Calu3 (cell line): ENCODE measurements at places on chromosomes 16 and 17.

DNA sequence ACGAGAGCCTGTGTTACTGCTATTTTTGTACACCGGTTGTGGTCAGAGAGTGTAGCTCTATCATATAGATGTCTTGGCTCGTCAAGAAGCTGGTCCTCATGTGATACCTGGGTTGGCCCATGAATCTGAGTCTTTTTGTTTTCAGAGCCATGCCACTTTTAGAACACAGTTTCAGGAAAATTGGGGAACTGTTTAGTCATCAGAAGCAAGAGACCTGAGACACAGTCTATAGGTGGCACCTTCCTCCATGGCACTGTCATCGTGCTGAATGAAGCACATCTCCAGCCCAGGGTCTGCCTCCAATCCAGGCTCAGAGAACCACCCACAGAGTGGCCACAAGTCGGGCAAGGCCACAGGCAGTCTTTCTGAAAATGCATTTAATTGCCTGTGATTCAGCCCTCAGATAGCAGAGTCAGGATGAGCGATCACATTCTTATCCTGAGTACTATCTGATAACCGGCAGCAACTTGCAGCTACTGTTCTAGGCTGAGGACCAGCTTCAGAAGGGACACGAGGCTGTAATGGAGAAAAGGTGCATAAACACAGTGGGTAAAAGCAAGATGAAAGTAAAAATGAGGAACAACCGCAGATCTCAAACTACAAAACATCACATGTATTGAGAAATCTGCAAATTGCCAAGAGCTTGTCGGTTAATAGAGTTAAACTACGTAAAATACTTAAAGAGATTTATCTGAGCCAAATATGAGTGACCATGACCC lies 14.2 kb upstream of the HAPSTR1 start:
- no peak for DNase-seq

- no peak for DNase-seq
Measured at GRCh38 chr16:49931916-49932315, 76.0 kb upstream of the ZNF423 start.

DNA sequence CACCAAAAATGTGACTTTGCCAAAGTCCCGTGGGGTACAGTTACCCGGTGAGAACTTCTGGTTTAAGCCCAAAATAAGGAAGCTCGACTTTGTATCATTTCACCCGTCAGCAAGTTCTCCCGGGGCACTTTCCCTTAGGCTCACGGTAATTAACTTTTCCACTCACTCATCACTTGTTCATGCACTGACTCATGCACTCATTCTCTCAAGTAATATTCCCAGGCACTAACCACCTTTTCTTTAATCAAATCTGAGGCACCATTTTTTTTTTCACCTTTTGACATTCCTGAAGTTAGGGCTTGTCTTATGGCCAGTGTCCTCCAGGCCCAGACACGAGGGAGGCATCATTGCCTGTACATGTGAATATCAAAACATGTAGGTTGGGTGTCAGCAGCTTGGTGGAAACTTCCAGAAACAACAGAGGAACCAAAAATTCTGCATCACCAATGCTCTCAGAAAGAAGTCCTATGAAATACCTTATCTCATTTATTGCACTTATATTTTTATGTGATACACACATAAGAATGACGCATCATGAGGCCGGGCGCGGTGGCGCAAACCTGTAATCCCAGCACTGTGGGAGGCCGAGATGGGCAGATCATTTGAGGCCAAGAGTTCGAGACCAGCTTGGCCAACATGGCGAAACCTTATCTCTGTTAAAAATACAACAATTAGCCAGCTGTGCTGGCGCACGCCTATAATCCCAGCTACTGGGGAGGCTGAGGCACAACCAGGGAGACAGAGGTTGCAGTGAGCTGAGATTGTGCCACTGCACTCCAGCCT lies 36.1 kb upstream of the ATP2C2 start:
- DNase-seq, result no peak

DNA sequence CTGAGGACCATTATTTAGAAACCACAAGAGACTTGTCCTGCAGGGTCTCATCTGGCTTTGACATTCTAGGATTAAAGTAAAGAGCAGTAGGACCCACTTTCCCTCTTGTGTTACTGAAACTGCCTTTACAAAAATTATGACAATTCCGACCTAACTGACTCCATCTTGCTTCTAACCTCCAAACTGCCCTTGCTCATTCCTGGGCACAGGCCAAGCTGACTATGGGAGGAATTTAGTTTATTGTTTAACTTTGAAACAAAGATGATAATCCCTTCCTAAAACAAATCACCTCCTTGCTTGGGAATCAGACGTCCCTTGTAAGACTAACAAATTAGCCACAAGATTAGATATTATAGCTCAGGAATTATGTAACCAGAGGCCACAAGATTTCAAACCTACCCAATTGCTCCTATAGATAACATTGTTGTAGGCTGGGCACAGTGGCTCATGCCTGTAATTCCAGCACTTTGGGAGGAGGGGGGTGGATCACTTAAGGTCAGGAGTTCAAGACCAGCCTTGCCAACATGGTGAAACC lies 87.0 kb upstream of the FBXO47 start:
- DNase-seq, result no peak

GRCh38 chr17:3667366-3668278 lies 756 bp downstream of the TAX1BP3 start:
- DNase-seq, result peak; percentile 90

- DNase-seq, result peak; percentile 45
Measured at GRCh38 chr16:54285414-54286089, 1.0 kb downstream of the IRX3 start.

GRCh38 chr16:46897471-46897870 lies 13.3 kb downstream of the GPT2 start:
- DNase-seq, result no peak

GRCh38 chr17:60989846-60990245 lies 312.2 kb downstream of the BCAS3 start:
- DNase-seq, result no peak

- DNase-seq, result no peak
Measured at GRCh38 chr16:86151239-86151851, 252.4 kb downstream of the IRF8 start.

GRCh38 chr17:67573987-67574657 lies 143.6 kb upstream of the NOL11 start:
- DNase-seq, result no peak

DNA sequence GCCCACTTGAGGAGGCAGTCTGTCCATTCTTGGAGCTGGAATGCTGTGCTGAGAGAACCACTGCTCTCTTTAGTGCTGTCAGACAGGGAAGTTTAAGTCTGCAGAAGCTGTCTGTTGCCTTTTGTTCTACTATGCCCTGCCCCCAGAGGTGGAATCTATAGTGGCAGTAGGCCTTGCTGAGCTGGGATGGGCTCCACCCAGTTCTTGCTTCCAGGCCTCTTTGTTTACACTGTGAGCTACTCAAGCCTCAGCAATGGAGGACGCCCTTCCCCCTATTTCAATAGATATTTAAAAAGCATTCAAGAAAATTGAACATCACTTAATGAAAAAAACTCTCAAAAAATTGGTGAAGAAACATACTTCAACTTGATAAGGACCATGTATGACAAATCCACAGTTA lies 313.5 kb downstream of the PHKB start:
- DNase-seq, result peak; percentile 67

DNA sequence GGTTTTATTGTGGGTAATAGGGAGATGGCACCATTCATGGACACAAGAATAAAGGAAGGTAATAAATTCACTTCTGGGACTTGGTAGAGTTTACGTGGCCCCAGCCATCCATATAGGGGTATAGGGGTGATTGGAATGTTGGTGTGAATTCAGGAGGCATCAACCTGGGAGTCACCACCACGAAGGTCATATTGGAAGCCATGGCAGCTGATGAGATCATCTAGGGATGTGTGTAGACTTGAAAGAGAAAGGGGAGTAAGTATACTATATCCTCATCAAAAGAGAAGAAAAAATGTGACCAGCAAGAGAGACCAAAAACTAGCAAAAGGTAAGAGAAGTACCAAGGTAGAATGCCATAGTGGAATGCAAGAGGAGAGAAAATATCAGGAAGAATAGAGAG lies 26.6 kb upstream of the GINS3 start:
- DNase-seq, result no peak

DNA sequence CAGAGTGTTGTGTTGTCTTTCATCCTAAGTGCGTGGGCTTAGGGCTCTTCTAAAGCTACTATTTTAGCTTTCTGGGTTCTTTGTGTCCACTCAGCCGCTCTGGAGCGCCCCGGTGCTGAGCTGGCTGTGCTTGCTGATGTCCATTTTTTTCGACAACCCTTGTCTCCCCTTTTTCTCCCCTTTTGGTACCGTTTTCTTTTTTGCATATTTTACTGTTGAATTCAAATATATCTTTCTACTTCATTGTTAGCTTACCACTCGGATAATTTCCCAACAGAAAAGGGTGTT lies 1.2 kb downstream of the SRRM2 start:
- no peak for DNase-seq

DNA sequence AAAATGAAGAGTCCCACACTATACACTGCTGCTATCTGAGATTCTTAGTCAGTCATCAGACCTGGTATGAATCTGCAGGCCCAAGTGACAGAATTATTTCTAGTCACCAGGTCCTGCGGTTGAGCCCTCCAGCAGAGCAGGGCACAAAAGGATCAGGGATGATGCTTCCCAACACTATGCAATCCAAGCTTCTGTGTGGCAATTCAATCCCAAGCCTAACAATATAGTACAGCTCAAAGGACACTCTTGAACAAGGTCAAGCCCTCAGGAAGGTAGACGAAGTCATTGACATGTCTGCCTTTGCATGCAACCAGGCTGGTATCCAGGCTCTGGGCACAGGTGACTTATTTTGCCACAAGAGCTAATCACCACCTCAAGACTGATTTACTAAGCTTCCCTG lies 5.8 kb downstream of the DCUN1D3 start:
- no peak for DNase-seq

DNA sequence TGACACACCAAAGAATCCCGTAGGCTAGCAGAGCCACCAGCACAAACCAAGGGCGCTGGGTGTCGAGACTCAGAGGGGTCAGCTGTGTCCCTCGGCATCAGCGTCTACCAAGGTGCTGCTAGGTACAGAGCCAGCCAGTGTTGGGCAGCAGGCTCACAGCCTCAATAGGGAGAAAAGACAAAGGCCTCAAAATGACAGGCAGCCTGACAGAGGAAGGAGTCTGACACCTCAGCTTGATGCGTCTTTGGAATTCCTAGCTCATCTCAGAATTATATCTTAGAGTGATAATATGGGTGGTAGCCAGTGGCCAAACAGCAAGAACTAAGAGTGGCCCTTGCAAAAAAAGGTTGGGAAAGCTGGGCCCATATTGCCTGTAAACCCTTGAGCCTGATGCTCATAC lies 45.9 kb downstream of the HS3ST3B1 start:
- DNase-seq, result no peak

DNA sequence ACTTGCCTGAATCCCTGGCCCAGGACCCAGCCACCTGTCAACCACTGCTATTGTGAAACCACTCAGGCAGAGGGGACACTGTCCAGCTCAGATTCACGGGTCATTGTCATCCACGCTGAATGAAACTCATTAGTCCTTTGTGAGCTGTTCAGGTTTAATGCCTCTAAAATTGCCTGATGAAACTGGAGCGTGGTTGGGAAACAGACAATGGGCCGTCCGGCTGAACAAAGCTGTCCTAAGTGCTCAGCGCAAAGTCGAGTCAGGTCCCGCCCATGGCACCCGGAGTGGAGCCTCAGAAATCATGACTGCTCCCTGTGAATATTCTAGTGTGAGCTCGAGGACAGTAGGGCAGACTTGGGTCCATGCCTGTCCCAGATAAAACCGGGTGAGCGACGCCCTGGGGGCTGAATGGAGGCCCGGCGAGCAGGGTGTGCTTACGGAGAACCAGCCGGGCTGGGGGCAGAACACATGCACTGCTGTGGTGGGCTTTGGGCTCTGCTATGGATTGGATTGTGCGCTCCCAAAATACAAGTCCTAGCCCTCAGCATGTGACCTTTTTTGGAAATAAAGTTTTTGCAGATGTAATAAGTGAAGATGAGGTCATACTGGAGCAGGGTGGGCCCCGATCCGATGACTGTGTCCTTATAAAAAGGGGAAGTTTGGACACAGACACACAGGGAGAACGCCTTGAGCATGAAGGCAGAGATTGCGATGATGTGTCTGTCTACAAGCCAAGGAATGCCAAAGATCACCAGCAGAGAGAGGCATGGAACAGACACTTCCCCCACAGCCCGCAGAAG lies 12.9 kb upstream of the CMIP start:
- DNase-seq, result no peak

- peak; percentile 39 for DNase-seq
Measured at GRCh38 chr16:2296661-2297505, 29.0 kb upstream of the RNPS1 start.

- no peak for DNase-seq
Measured at GRCh38 chr17:6872936-6873335, 41.4 kb upstream of the TEKT1 start.

DNA sequence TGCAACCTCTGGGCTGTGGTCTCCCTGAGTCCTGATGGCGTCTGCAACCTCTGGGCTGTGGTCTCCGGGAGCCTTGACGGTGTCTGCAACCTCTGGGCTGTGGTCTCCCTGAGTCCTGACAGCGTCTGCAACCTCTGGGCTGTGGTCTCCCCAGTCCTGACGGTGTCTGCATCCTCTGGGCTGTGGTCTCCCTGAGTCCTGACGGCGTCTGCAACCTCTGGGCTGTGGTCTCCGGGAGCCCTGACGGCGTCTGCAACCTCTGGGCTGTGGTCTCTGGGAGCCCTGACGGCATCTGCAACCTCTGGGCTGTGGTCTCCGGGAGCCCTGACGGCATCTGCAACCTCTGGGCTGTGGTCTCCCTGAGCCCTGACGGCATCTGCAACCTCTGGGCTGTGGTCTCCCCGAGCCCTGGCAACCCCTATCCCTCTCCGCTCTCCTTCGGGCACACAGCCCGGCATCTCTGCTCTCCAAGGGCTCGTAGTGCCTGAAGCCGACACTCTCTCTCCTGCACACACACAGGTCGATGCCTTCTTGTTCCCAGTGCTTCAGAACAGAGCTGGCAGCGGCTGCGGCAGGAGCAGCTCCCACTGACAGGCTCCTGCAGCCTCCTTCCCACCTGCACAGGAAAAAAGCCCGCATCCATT lies 45.6 kb downstream of the METRNL start:
- DNase-seq, result no peak

DNA sequence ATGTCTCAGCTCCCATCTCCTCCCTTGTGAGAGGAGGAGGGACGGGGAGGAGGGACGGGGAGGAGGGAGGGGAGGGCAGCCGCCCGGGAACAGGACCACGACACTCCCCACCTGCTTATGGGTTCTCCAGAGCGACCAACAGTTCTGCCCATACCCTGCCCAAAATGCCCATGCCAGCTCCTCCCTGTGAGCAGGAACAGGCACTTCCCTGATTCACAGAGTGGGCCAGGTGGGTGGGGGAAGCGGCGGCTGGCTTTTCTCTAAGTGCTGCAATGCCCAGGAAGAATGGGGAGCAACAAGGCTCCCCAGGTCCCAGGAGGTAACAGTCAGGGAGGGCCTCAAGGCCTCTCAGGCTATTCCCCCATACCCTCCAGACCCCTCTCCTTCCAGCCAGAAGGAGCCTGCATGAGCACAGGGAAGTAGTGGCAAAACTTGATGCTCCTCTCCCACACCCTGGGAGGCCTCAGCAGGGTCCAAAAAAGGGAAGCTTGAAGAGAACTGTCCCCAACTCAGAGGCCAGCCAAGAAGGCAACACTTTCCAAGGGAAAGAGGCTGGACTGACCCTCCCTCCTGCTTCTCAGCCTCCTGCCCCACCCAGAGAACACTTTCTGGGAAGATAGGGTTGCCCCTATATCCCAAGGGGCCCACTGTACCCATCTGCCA lies 53.8 kb downstream of the MYO18A start:
- DNase-seq, result no peak

- DNase-seq, result no peak
Measured at GRCh38 chr17:1839516-1839915, 9.7 kb downstream of the RPA1 start.
